ENCODE measurements at places on chromosomes 1 and 21.

- DNase-seq: no peak
Observed at GRCh38 chr1:157595356-157595755, 2.5 kb downstream of the FCRL4 start.

DNA sequence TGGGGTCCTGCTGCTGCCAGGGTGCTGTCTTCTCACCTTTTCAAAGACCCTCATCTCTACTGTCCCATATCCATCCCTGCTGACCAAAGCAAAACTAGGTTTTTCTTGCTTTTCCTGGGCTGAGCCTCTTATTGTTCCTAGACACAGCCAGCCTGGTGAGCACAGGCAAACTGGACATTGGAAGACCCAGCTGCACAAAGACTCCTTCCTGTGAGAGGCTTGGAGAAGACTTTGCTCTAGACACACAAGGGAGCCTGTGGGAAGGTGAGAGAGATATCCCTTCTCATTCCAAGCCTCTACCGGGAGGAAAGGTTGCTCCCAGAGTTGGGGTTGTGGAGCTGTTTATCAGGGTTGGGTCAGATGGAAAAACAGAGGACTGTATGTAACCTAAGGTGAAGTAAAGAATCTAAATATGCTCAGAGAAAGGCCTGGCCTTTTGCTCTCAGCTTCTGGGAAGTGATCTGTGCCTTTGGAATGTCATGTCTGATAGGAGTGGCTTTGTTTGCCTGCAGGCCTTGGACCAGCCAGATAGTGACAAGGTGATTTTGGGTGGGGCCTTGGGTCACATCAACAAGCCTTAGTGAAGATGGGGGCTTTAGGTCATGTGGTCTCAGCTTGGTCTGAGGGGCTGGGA is 87.6 kb upstream of the RUNX1 start:
- peak; percentile 38 for DNase-seq

GRCh38 chr1:191579019-191579418 is 579.2 kb upstream of the RGS18 start:
- no peak for DNase-seq

GRCh38 chr1:22641906-22642636 is 1.4 kb upstream of the C1QC start:
- peak; percentile 27 for DNase-seq

GRCh38 chr1:201954263-201955008 is 867 bp upstream of the TIMM17A start:
- no peak for DNase-seq

- peak; percentile 86 for DNase-seq
Observed at GRCh38 chr1:110433803-110434202, 17.1 kb upstream of the PROK1 start.

GRCh38 chr21:31624961-31625491 is 34.5 kb upstream of the SOD1 start:
- DNase-seq: no peak

- DNase-seq: no peak
Observed at GRCh38 chr21:21412096-21412495, 413.9 kb downstream of the NCAM2 start.

- DNase-seq: no peak
Observed at GRCh38 chr1:164743976-164744375, 185.0 kb downstream of the PBX1 start.

GRCh38 chr1:14597343-14598006 is 1.0 kb upstream of the KAZN start:
- no peak for DNase-seq

DNA sequence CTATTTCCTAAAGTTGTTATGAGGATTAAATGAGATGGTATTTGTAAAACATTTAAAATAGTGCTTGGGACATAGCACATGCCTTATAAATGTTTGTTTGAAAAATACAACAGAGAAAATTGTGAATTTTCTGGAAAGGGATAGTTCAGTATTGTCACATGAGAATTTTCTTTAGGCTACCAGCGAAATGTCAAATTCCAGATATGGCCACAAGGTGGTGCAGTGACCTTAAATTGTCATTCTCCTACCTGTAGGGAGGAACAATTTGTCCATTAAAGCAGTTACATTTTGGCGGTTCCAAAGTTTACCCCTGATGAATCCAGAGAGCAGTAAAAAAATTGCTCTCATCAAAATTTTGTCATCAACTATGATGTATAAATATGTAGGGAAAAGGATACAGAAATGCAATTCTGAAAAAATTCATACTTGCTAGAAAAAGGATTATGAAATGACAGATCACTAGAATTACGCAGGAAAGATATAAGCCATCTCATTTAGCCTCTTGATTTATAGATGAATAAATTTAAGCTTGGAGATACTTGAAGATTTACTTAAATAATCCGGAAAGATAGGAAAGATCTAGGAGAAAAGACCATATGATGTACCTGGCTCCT is 50.2 kb upstream of the TSHB start:
- DNase-seq: peak; percentile 63

GRCh38 chr1:71270394-71270915 is 189.6 kb upstream of the ZRANB2 start:
- no peak for DNase-seq

DNA sequence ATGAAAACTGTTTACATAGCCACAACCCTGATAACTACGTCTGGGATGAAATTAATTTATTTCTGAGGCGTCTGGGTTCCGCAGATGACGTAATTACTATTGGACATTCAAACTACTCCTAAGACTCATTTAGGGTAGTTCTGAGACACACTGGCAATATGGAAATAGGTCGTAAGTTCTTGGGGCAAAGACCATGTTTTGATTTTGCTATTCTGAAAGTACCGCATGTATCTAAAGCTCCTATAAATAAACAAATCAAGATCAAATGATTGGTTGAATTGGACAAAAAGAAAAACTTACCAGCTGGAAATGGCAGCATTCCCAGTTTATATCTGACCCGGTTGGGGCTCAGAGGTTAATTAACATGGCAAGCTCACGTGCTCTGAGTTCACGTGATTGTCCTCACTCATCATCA is 74.3 kb downstream of the DHRS3 start:
- no peak for DNase-seq

DNA sequence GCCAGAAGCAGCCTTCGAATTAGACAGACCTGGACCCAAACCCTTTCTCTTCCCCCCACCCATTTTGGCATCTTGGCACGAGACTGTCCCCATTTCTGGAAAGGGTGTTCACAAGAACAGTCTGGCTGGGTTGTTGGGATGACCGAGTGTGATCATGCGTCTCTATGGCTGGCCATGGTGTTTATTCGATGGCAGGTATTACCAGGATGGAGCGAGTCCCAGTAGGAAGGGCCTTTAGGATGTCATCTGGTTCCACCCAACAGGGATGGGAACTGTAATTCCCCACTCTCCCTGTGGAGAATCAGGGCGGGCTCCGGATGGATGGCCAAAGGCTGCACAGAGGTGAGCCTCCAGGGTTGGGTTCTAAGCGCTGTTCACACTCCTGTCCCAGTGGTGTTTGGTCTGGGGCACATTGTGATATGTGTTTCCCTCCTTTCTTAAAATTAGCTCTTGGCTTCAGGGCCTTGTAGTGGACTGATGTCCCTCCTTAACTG is 33.4 kb upstream of the ATP5PO start:
- DNase-seq: no peak

GRCh38 chr21:31132574-31133242 is 94.4 kb upstream of the KRTAP19-8 start:
- DNase-seq: no peak

- DNase-seq: no peak
Observed at GRCh38 chr21:18614303-18614702, 210.7 kb upstream of the TMPRSS15 start.

GRCh38 chr1:32182060-32182459 is 2.6 kb downstream of the TXLNA start:
- no peak for DNase-seq

DNA sequence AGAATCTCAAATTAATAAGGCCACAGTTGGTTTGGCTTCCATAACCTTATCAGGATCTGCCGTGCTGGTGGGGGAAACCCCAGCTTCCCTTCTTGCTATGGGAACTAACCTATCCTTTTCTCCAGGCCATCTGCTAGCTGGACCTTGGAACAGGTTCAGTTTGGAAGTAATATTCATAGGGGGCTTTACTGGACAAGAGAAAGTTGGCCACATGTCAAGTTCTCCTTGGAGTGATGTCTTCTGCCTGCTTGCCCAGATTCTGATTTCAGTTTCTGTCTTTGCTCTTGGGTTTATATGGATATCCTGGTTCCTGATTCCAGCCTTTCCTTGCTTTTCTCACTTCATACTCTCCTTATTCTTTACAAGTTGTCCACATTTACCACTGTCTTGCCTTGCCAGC is 279.6 kb downstream of the ASTN1 start:
- no peak for DNase-seq

- DNase-seq: no peak
Observed at GRCh38 chr1:55813618-55814017, 598.5 kb upstream of the USP24 start.

- DNase-seq: no peak
Observed at GRCh38 chr1:33361532-33362235, 40.8 kb upstream of the A3GALT2 start.

DNA sequence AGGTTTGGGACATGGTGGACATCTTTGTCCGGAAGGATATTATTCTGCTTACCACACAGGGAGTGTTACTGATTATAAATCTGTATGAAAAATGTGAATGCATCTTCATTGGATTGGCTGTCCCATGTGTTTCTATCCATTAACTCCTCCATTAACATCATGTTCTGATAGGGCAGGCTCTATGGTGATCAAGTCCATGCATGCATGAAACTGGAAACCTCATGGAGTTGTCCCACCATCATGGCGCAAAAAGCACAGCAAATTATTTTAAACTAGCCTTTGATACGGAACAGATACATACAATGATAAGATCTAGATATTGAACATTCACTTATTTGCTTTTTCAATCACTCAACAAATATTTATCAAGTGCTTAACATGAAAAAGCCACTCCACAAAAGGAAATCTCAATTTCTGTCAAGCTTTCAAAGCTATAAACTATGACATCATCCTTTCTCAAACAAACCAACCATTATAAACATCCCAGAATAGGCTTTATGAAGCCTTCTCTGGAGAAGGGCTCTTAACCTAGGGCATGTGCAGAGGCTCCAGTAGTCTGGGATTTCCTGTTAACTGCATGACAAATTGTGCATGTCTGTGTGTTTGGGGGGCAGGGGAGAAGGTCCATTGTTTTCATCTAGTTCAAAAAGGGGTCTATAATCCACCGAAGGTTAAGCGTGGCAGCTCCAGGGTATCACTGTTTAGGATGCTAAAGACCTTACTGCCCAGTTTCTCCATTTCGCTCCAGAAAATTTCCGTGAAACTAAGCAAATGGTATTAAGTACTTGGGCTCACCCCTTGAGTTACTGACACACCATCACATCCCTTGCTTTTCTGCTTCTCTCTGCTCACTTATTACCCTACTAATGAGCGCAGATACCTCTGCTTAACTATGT is 46.1 kb downstream of the ADAMTS1 start:
- no peak for DNase-seq

DNA sequence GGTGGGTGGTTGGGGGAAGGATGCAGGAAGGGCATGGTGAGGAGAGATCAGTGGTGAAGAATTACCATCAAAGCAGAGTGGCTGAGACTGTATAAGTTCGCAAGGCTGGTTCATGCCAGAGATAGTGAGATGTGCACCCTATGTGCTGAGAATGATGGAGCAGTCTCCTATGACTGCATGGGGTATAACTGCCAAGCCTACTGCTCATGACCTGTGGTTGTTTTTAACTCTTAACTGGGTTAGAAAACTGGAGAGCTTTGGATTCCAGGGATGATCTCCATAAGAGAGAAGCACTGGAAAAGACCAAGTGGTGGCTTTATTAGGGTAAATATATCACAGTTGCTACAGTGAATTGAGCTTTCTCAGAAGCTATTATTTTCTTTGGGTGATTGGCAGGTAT is 16.2 kb downstream of the WNT2B start:
- DNase-seq: no peak

DNA sequence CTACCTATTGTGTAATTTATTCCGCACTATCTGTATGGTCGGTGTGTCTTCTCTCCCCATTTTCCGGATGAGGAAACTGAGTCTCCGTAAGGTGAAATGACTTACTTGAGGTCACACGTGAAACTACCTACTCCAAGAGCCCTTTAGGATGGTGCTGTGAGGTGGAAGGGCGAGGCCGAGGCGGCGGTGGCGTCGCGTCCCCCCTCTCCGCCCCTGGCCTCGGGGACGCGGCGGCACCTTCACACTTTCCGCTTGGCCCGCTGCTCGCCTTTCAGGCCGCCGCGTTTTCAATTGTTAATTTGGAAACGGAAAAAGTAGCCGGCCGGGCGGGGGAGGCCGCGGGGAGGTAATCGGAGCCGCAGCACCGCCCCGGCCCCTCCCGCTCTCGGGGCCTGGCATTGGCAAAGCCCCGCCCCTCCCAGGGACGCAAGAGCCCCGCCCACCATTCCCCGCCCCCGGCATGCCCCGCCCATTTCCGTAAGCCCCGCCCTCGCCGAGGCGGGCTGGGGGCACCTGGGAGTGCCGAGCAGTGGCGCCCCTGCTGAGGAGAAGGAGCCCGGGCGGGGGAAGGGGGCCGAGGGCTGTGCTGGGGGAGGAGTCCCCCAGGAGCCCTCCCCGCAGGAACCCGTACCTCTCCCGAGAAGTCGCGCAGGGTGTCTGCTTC is 18.6 kb downstream of the KCNQ4 start:
- DNase-seq: peak; percentile 95

DNA sequence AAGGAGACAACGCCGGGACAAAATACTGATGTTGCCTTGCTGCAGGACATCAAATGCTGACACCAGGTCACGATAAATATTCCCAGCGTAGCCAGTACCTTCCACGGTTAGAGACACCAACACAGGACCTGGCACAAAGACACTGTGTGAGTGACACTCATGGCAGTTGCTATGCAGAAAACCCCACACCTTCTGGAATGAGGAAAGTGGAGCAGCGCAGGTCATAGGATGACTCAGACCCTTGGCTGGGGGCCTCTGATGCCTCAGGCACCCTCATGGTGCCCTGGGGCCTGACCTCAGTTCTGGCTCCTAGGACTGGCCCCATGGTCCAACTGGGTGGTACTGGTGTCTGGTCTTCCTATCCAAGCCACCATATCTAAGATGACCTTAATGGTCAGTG is 7.0 kb downstream of the DCST2 start:
- no peak for DNase-seq

DNA sequence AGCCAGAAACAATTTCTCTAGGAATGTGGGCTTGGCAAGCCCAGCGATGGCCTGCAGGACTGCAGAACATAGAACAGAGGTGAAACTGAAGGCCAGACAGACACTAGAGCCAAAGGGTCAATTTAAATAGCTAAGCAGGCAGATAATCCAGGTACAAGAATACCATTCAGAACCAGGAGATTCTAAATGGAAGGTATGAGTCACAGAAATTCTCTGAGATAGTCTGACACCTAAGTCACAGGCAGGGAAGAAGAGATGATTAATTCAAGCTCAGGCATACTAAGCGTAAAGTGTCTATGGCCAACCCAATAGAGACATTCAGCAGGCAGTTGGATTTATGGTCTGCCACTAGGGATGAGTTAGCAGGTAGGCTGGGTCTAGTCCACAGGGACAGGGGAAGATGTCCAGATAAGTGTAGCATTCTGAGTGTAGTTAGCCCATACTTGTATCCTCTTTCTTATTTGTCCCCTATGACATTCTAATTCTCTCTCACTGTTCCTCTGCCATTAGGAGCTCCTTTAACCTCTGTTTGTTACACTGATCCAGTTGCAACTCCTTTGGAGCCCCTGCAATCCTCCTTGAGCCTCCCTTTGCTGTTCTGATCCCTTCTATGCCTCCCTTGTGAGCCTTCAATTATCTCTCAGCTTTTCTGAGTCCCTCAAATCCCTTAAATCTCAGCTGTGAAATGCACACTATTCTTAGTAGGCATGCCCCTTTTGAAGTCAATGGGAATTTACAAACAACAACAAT is 383.8 kb downstream of the LMO4 start:
- DNase-seq: no peak
